ENCODE measurements at places on chromosomes 1 and 21. TPM values are rescaled to one million over a fixed set of nuclear protein-coding genes. Genes with fewer than 3 reads are reported as not detected.

DNA sequence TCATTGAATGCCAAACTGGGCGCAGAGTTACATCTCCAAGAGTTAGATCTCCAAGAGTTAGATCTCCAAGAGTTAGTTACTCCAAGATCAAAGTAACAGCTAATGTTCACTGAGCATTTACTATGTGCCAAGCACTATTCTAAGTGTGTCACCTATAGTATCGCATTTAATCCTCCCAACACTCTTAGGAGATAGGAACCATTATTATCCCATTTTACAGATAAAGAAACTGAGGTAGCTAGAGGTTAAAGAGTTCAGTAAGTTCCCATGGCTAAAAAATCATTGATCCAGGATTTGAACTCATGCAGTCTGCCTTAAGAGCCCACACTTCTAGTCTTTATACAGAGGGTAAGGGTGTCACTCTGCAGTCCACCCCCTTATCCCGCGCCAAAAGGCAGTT is 1.5 kb upstream of the NAV1 start:
- no peak for DNase-seq
- no peaks in the 10 kb centered on the region for H3K36me3 ChIP-seq
- no peaks in the 10 kb centered on the region for H3K27me3 ChIP-seq
- H3K4me1 ChIP-seq = peaks cover 5% of the 10 kb centered on the region

GRCh38 chr1:27600498-27601175 is 3.3 kb downstream of the AHDC1 start:
- no peak for DNase-seq
- H3K27ac ChIP-seq = peak overlapping the region; percentile 92
- peaks cover 41% of the 10 kb centered on the region for H3K4me1 ChIP-seq
- no peaks in the 10 kb centered on the region for H3K36me3 ChIP-seq
- H3K27me3 ChIP-seq = no peaks in the 10 kb centered on the region
- H3K4me3 ChIP-seq = no peak overlapping the region

GRCh38 chr1:203346060-203346768 is 4.7 kb downstream of the FMOD start:
- no peak overlapping the region for H3K27ac ChIP-seq
- H3K4me3 ChIP-seq = no peak overlapping the region
- H3K27me3 ChIP-seq = no peaks in the 10 kb centered on the region
- no peaks in the 10 kb centered on the region for H3K36me3 ChIP-seq

DNA sequence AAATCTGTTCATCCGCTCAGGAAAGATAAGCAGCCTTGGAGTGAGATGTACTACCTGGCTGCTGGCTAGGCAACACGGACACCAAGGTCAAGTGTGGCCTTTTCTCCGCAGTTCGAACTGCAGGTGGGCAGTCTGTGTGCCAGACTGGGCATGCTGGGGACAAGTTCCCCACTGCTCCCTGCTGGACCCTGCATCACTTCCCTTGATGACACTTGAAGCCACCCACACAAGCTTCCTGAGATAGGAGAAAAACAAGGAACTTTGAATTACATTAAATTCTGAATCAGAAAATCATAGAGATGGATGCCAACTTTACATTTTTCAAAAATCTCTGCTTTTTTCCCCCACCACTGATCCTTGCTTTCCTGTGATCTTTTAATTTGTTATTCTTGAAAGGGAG is 38.3 kb downstream of the BEND5 start:
- no peaks in the 10 kb centered on the region for H3K27me3 ChIP-seq
- H3K27ac ChIP-seq = no peak overlapping the region
- H3K36me3 ChIP-seq = no peaks in the 10 kb centered on the region
- DNase-seq = no peak
- H3K4me1 ChIP-seq = peaks cover 5% of the 10 kb centered on the region

- H3K27ac ChIP-seq = no peak overlapping the region
- no peak overlapping the region for H3K4me3 ChIP-seq
- no peaks in the 10 kb centered on the region for H3K4me1 ChIP-seq
- no peak for DNase-seq
Observed at GRCh38 chr1:92816732-92817131, 15.1 kb upstream of the RPL5 start.

GRCh38 chr21:38942748-38943211 is 137.1 kb downstream of the ETS2 start:
- no peak overlapping the region for H3K27ac ChIP-seq
- no peak for DNase-seq
- H3K4me3 ChIP-seq = no peak overlapping the region

DNA sequence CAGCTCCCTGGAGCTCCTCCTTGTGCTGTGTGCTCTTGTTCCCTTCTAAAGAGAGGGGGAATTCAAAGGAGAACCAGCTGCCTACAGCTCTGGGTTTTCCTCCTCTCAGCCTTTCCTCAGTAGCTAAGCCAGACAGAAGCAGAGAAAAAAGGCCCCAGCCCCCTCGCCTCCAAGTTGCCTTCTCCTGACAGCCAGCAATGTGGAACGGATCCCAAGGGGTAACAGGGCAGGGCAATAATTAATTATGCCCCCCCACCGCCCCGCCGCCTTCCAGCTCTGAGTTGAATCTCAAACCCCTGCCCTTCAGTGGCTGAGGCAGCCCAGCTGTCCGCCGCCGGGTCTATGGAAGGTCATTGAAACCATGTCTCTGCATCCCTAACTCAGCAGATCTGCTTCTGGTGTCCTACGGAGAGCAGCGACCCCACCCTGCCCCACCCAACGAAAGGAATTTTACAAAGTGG is 69.0 kb upstream of the GOLT1A start:
- H3K4me1 ChIP-seq = peaks cover 14% of the 10 kb centered on the region
- no peak overlapping the region for H3K4me3 ChIP-seq
- DNase-seq = peak; percentile 44
- no peaks in the 10 kb centered on the region for H3K36me3 ChIP-seq

DNA sequence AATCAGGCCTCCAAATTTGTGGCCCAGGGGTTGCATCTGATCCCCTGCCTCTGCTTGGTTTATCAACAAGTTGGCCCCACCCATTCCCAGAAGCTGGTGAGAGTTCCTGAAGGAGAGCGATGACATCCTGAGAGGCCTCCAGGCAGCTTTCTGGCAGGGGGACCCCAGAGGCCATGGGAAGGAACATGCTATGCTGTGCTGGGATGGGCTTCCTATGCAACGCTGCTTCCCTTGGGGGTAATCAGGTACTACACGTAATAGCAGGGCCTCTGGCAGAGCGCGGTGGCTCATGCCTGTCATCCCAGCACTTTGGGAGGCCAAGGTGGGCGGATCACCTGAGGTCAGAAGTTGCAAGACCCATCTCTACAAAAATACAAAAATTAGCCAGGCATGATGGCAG is 8.4 kb upstream of the MTF1 start:
- no peak overlapping the region for H3K27ac ChIP-seq
- no peak for DNase-seq
- H3K4me1 ChIP-seq = no peaks in the 10 kb centered on the region
- H3K36me3 ChIP-seq = no peaks in the 10 kb centered on the region
- no peak overlapping the region for H3K4me3 ChIP-seq

DNA sequence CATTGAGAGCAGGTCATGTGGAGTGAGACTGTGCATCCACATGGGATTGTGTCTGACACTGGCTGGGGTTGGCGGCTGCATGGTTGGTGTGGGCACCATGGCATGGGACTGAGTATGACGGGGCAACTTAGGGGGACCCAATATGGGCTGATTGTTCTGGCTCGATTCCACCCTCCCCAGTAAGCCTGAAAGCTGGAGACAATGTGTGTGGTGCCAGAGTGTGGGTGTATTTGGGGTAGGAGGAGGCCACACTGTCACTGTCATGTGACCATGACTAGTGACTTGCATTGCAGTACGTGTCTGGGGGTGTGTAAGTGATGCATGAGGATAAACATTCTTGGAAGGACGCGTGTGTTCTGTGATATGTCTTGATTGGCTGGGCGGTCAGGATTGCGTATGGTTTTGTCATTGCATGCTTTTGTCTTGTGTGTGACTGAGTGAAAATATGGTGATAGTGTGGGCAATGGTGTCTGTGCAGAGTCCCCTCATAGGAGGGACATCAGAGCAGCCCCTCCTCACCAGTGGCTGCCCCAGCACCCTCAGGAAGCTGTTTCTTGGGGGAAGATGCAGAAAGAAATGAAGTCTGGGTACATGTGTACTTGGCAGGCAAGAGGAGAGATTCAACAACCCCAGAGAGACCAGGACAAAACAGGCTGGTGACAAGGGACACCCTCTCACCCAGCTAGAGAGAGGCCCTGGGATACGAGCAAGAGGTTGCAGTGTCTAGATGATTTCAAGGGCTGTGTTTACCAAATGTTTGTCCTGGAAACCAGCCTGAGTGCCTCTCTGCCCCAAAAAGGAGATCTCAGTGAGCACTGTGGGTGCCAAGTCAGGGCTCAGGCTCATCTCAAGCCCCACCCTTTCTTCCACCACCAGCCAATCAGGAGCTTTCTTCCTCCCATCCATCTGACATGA is 36.3 kb downstream of the SDC3 start:
- no peaks in the 10 kb centered on the region for H3K4me1 ChIP-seq
- no peaks in the 10 kb centered on the region for H3K36me3 ChIP-seq
- no peak for DNase-seq
- H3K27ac ChIP-seq = no peak overlapping the region

GRCh38 chr21:19767546-19767945 is 1230.7 kb upstream of the NCAM2 start:
- no peaks in the 10 kb centered on the region for H3K4me1 ChIP-seq
- H3K27ac ChIP-seq = no peak overlapping the region
- H3K36me3 ChIP-seq = no peaks in the 10 kb centered on the region
- no peaks in the 10 kb centered on the region for H3K27me3 ChIP-seq

The THEM5 gene
- polyA plus RNA-seq = not detected

DNA sequence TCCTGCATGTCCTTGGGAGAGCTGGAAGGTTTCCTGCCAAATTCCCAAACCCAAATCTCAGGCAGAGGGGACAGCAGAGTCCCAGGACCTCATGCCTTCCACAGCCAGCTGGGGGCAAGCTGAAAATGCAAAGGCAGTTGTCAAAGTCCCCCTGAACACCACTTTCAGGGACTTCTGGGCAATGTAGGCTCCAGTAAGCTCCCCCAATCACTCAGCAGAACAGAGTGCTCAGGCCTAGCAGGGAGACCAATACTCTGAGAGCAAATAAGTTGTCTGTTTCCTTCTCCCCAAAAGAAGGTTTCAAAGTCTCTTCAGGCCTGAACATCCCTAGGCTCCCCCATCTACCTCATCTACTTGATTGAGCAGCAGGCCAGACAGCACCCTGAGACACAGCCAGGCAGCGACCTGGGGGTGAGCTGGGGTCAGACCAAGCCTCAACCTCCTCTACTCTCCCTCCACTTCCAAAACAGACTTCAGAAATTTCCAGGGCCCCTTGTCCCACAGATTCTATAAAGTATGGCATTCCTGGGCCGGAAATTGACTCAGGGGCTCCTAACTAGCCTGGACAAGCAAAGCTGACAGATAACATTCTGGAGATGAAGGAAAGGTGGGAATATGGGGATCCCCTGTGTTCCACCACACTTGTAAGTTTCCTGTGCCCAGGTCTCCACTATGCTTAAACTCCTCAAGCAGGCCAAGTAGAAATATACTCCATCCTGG is 1.9 kb downstream of the SLC9A1 start:
- no peaks in the 10 kb centered on the region for H3K36me3 ChIP-seq
- H3K27ac ChIP-seq = no peak overlapping the region
- peaks cover 16% of the 10 kb centered on the region for H3K4me1 ChIP-seq
- DNase-seq = no peak
- no peaks in the 10 kb centered on the region for H3K27me3 ChIP-seq

DNA sequence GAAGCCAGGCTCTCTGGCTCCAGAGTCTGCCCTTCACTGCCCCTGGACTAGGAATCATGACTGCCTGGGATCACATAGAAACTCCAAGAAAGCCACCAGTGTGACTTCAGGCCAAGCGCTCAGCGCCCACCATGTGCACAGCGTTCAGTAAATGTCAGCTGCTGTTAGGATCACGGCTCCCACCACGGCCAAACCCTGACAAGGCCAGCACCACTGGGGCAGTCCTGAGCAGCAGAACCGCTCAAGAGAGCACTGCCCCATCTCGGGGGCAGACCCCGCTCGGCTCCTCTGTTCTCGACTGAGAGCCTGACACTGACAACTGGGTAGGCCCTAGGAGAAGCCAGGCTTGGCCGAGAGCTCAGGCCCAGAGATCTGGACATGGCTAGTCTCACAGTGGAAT is 10.0 kb downstream of the CAPZB start:
- no peak overlapping the region for H3K27ac ChIP-seq
- no peaks in the 10 kb centered on the region for H3K36me3 ChIP-seq
- no peak overlapping the region for H3K4me3 ChIP-seq
- no peak for DNase-seq
- H3K4me1 ChIP-seq = peaks cover 22% of the 10 kb centered on the region
- H3K27me3 ChIP-seq = no peaks in the 10 kb centered on the region

GRCh38 chr1:185398599-185398998 is 81.6 kb upstream of the IVNS1ABP start:
- H3K36me3 ChIP-seq = no peaks in the 10 kb centered on the region
- H3K4me3 ChIP-seq = no peak overlapping the region
- no peak for DNase-seq

The CAMSAP2 gene
- polyA plus RNA-seq = 14.5 TPM

DNA sequence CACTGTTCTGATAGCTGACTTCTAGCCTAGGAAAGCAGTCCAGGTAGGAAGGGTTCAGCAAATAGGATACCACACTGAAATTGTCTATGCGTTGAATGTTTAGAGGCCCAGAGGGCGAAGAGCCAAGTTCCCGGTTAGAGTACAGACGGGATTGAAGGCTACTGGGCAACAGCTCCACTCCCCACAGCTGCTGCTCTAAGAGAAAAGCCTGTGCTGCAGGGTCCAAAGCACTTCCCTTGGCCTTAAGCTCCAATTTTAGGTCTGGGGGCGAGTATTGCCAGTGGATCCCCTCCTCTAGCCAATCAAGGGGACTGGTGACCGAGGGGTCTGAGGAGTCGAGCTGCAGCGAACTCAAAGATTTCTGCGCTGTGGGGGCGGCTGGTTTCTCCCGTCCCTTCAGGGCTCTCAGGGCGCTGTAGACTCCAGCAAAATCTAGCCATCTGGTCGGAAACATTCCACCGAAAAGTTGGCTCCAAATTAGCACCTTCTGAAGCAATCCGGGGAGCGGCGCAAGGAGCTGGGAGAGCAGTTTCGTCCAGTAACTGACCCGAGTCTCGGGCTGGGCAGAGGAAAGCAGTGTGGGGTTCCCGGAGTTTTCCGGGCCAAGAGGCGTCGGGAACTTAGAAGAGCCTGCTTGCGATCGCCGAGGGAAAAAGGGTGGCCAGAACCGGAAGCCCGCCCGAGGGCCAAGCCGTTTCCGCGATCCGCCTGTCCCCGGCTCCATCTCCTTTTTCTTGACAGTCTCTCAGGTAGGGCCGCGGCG is 748 bp downstream of the PPP1R15B start:
- peak overlapping the region; percentile 98 for H3K27ac ChIP-seq
- peaks cover 3% of the 10 kb centered on the region for H3K4me1 ChIP-seq
- DNase-seq = peak; percentile 34
- peak overlapping the region; percentile 86 for H3K4me3 ChIP-seq

The RAB42 gene
- 0.82 TPM for polyA plus RNA-seq

The DRAXIN gene
- polyA plus RNA-seq = 0.12 TPM

DNA sequence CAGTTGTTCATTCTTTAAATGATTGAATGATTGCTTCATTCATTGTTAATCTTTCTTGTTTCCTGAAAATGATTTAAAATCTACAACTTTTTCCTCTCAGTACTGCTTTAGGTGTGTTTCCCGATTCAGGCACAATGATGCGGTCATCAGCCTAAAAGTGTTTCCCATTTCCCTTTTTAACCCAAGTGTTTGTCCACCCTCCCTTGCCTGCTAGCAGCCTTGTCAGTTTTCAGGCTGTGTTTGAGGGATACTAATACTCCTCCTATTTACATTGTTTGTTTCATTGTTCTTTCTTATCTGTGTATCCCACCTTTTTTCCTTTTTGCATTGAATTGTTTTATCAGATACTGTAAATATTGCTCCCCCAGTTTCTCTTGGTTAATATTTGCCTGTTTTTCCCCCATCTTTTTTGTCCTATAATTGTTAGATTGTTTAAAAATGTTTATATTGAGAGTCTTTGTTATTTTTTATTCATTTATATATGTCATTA is 131.1 kb downstream of the KIAA0319L start:
- H3K4me1 ChIP-seq = no peaks in the 10 kb centered on the region
- no peaks in the 10 kb centered on the region for H3K27me3 ChIP-seq
- H3K36me3 ChIP-seq = no peaks in the 10 kb centered on the region
- H3K4me3 ChIP-seq = no peak overlapping the region
- no peak for DNase-seq
